Astrocyte (in vitro differentiated cells and primary cell): ENCODE measurements at places on chromosomes 4 and X. TPM values are rescaled to one million over a fixed set of nuclear protein-coding genes. Genes with fewer than 3 reads are reported as not detected.

DNA sequence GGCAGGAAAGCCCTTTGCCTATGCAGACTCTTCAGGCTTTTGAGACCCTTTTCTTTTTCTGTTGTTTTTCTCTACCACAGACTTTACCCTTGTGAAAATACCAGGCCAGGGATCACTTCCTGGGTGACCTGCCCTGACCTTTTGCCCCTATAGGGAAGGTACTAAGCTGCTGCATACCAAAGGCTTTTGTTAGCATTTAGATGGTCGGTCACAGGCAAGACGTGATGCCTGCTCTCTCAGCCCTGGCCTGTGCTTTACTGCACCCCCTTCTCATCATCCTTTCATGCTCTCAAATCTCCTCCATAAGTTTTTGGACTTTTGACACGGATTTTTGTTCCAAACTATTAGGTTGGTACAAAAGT is 98.2 kb downstream of the ARHGAP10 start:
- H3K4me1 ChIP-seq = peaks cover 37% of the 10 kb centered on the region
- no peaks in the 10 kb centered on the region for H3K27me3 ChIP-seq
- no peak overlapping the region for H3K27ac ChIP-seq
- no peaks in the 10 kb centered on the region for H3K36me3 ChIP-seq
- H3K4me3 ChIP-seq = no peak overlapping the region

GRCh38 chr4:57148831-57149505 is 38.8 kb upstream of the IGFBP7 start:
- H3K27ac ChIP-seq = peak overlapping the region; percentile 76
- no peaks in the 10 kb centered on the region for H3K36me3 ChIP-seq
- H3K4me1 ChIP-seq = peaks cover 31% of the 10 kb centered on the region

GRCh38 chrX:7264399-7264798 is 116.4 kb upstream of the PUDP start:
- DNase-seq = no peak
- H3K27ac ChIP-seq = no peak overlapping the region
- H3K4me1 ChIP-seq = no peaks in the 10 kb centered on the region
- H3K36me3 ChIP-seq = no peaks in the 10 kb centered on the region

- H3K4me1 ChIP-seq = no peaks in the 10 kb centered on the region
- no peaks in the 10 kb centered on the region for H3K36me3 ChIP-seq
- no peak overlapping the region for H3K4me3 ChIP-seq
- H3K27ac ChIP-seq = no peak overlapping the region
These were observed 107.3 kb upstream of the PRDX4 start for GRCh38 chrX:23559975-23560374.

DNA sequence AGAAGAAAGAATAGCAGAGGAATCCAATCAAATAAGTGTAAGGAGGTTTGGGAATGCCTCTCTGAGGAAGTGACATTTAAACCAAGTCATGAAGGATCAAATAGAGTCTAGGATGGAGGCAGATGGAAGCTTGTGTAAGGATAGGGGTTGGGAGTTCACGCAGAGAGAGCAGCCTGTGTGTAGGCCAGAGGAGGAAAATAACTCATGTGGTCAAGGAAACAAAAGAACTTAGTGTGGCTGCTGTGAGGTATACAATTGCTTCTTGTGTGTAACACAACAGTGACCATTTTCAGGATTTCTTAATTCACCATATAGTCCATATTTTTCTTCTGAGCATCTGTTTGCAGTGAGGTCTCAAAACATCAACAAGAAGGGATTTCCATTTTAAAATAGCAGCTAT is 77.6 kb upstream of the PACRGL start:
- no peaks in the 10 kb centered on the region for H3K4me1 ChIP-seq
- DNase-seq = no peak
- H3K4me3 ChIP-seq = no peak overlapping the region
- no peak overlapping the region for H3K27ac ChIP-seq
- no peaks in the 10 kb centered on the region for H3K36me3 ChIP-seq
- no peaks in the 10 kb centered on the region for H3K27me3 ChIP-seq

- H3K4me1 ChIP-seq = no peaks in the 10 kb centered on the region
- no peak overlapping the region for H3K27ac ChIP-seq
- DNase-seq = peak; percentile 11
- H3K27me3 ChIP-seq = no peaks in the 10 kb centered on the region
These were observed 31.0 kb downstream of the FRYL start for GRCh38 chr4:48748949-48749596.

- H3K27ac ChIP-seq = no peak overlapping the region
- peak; percentile 58 for DNase-seq
- peaks cover 5% of the 10 kb centered on the region for H3K4me1 ChIP-seq
- H3K36me3 ChIP-seq = no peaks in the 10 kb centered on the region
- no peaks in the 10 kb centered on the region for H3K27me3 ChIP-seq
These were observed 2.2 kb upstream of the CFI start for GRCh38 chr4:109803924-109804571.

DNA sequence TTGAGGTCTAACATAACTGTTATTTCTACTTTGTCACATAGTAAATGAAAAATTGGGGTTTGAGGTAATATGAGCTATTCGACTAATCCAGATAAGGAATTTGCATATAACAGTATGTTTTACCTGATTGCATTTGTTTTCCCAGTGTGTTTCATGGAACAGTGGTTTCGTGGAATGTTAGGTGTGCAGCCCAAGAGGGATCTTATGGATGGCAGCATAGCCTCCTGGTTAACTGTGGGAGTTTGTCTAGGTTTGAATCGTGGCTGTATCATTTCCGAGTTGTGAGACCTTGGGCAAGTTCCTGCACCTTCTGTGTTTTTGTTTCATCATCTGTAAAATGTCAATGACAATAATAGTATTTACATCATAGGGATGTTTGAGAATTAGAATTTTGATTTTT is 7.9 kb downstream of the BMPR1B start:
- H3K4me3 ChIP-seq = no peak overlapping the region
- no peak for DNase-seq
- no peaks in the 10 kb centered on the region for H3K36me3 ChIP-seq
- no peaks in the 10 kb centered on the region for H3K4me1 ChIP-seq
- no peaks in the 10 kb centered on the region for H3K27me3 ChIP-seq

GRCh38 chr4:8039853-8040252 is 100.2 kb upstream of the AFAP1 start:
- peaks cover 12% of the 10 kb centered on the region for H3K4me1 ChIP-seq
- H3K27me3 ChIP-seq = peaks cover 47% of the 10 kb centered on the region
- no peak overlapping the region for H3K4me3 ChIP-seq
- no peaks in the 10 kb centered on the region for H3K36me3 ChIP-seq

GRCh38 chr4:136742333-136742732 is 790.0 kb downstream of the PCDH18 start:
- DNase-seq = peak; percentile 14
- H3K36me3 ChIP-seq = no peaks in the 10 kb centered on the region
- H3K27ac ChIP-seq = no peak overlapping the region
- H3K4me3 ChIP-seq = no peak overlapping the region
- no peaks in the 10 kb centered on the region for H3K27me3 ChIP-seq

- no peaks in the 10 kb centered on the region for H3K36me3 ChIP-seq
- peak; percentile 79 for DNase-seq
- no peak overlapping the region for H3K4me3 ChIP-seq
These were observed 537.3 kb upstream of the FTHL17 start for GRCh38 chrX:31609130-31609529.

DNA sequence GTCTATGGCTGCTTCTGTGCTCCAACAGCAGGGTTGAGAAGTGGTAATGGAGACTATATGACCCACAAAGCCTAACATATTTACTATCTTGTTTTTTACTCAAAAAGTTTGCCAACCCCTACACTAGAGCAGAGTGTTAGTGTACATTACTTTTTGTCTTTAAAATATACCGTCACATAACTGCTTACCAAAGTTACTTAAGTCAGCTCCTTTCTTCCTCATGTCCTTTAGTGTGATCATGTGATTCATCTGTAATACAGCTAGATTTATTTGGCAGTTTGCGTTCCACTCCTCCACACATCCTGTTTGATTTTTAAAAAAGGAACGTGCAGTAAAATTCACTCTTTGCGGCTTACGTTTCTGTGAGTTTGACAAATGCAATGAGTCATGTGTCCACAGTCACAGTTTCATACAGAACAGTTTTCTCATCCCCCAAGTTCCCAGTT is 162.4 kb upstream of the GPRIN3 start:
- peak; percentile 96 for DNase-seq
- peak overlapping the region; percentile 63 for H3K27ac ChIP-seq
- no peak overlapping the region for H3K4me3 ChIP-seq
- H3K4me1 ChIP-seq = peaks cover 7% of the 10 kb centered on the region

GRCh38 chr4:1331591-1332353 is 15.2 kb upstream of the UVSSA start:
- H3K27ac ChIP-seq = no peak overlapping the region
- H3K27me3 ChIP-seq = no peaks in the 10 kb centered on the region
- no peak overlapping the region for H3K4me3 ChIP-seq
- no peaks in the 10 kb centered on the region for H3K4me1 ChIP-seq

DNA sequence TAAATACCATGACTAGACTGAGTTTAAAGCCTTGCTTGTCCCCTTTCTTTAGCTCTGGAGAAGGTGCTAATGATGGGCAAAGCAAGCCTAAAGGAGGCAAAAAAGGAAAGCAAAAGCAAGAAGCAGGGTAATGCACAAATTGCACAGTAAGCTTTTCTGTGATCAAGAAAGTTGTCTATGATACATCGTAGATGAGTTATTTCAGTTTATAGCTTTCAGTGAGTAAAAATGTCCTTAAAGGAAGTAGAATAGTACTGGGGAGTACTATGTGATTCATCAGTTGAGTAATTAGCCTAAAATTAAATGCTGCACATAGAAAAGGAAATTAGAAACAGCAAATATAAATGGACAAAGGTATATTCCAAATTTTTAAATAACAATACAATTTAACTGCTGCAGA is 50.2 kb upstream of the PDE5A start:
- H3K27ac ChIP-seq = no peak overlapping the region
- peaks cover 10% of the 10 kb centered on the region for H3K4me1 ChIP-seq
- DNase-seq = peak; percentile 43
- no peaks in the 10 kb centered on the region for H3K36me3 ChIP-seq
- no peak overlapping the region for H3K4me3 ChIP-seq

DNA sequence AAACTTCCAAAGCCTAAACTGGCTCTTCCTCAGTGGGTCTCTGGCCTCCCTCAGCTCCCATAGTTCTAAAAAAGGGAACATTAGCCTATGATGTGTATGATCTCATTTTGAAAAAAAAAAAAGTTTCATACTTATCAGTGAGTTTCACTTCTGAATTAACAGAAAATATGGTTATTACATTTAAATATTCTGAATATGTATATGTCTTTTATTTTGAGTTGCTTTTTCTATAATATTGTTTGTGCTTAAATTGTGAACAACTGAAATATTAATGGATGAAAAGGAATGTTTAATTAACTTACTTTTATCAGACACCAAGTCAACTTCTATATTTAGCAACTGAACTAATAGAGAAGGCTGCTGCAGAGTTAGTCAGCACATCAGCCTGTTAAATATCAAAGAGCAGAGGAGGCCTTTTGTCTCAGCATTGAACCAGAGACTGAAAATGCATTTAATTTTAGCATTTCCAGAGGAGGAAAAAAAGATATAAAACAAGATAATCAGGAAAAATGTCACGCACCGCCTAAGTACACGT is 20.4 kb upstream of the FHL1 start:
- H3K36me3 ChIP-seq = no peaks in the 10 kb centered on the region
- H3K27me3 ChIP-seq = no peaks in the 10 kb centered on the region
- DNase-seq = peak; percentile 53
- H3K4me3 ChIP-seq = no peak overlapping the region
- peak overlapping the region; percentile 72 for H3K27ac ChIP-seq

DNA sequence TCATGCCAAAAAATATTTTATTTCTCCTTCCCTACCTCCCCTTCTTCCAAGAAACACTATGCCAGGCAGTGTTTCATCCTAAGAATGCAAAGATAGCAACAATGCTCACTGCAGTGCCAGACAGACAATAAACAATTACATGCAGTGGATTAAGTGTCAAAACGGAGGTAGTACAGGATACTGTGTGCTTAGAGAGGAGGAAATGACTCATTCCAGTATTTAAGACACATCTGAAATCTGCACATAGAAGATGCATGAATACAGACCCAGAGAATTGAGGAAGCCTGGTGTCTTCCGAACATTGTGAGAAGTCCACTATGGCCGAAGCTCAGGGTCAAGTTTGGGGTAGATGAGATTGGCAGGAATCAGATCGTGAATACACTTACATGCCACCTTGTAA is 326.4 kb downstream of the PPP3CA start:
- no peak overlapping the region for H3K4me3 ChIP-seq
- H3K27me3 ChIP-seq = no peaks in the 10 kb centered on the region
- peak; percentile 76 for DNase-seq

DNA sequence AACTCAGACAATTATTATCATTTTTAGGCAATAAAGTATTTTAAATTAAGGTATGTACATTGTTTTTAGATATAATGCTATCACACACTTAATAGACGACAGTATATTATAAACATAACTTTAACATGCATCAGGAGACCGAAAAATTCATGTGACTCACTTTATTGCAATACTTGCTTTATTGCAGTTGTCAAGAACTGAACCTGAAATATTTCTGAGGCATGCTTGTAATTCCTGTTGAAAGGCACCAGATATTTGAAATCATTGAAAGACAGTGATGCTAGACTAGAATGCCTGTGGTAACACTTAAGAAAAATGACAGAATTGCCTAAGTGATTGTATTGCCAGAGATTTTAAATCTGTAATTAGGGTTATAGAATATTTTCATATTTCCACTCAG is 175.6 kb upstream of the MAGEB2 start:
- no peak overlapping the region for H3K4me3 ChIP-seq
- no peak overlapping the region for H3K27ac ChIP-seq
- no peaks in the 10 kb centered on the region for H3K36me3 ChIP-seq
- H3K27me3 ChIP-seq = no peaks in the 10 kb centered on the region
- no peaks in the 10 kb centered on the region for H3K4me1 ChIP-seq
- peak; percentile 48 for DNase-seq

DNA sequence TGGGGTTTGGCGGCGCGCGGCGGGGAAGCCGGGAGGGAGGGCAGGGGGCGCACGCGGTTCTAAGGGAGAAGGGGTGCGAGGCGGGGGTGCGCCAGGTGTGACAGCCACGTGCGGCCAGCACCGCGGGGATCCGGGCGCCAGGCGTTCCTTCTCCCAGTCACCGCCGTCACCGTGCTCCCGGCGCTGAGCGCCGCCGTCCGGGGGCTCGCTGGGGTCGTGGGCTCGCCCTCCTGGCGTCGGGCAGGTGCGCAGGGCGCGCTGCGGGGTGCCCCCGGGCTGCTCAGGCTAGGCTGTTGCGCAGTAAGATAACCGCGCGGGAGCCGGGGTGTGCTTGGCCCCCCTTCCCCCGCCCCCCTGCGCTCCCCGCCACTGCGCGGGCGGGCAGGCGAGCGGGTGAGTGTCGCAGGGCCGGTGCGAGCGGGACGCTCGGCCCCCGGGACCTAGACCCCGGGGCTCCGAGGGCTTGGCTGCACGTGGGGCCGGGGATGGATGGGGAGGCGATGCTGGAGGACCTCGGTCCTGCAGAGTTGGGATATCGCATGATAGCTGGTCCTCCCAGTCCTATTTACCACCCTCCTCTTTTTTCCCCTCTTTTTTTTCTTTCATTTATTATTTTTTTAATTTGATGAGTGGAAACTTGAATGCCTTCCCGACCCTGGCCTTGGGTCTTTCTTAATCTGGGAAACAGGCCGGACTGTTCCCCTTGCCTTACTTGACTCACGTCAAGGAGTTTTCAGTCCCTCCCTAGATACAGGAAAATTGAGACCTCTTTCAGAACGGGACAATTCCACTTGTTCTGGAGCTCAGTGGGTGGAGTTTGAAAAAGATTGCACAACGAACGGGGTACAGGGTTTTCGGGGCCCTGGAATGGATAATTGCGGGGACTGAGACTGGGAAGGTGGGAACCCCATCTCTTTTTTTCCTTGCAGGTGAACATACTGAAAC is 797 bp downstream of the TXLNG start:
- peak overlapping the region; percentile 64 for H3K4me3 ChIP-seq
- DNase-seq = no peak

MAMLD1 gene
- total RNA-seq = 6.6 TPM in 2 replicates

STK32B gene
- 2.1 and 2.9 TPM in 2 replicates for total RNA-seq

EOLA2 gene
- total RNA-seq = 36.4 and 42.4 TPM in 2 replicates

NUP62CL gene
- total RNA-seq = 0.52 TPM in 1 of 2 replicates, not detected in the other

SOWAHB gene
- total RNA-seq = 6.2 and 6.8 TPM in 2 replicates

P2RY4 gene
- 0.18 TPM in 1 of 2 replicates, not detected in the other for total RNA-seq

SPANXB1 gene
- not detected in 2 replicates for total RNA-seq
